WERI-Rb-1 (cell line): ENCODE measurements at places on chromosomes 4 and X.

DNA sequence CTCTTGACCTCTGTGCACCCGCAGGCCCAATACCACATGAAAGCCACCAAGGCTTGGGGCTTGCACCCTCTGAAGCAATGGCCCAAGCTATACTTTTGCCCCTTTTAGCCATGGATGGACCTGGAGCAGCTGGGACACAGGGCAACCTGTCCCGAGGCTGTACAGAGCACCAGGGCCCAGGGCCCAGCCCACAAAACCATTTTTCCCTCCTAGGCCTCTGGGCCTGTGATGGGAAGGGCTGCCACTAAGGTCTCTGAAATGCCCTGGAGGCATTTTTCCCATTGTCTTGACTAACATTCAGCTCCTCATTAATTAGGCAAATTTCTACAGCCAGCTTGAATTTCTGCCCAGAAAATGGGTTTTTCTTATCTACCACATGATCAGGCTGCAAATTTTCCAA lies 79.9 kb upstream of the GABRA3 start:
- DNase-seq, result no peak

DNA sequence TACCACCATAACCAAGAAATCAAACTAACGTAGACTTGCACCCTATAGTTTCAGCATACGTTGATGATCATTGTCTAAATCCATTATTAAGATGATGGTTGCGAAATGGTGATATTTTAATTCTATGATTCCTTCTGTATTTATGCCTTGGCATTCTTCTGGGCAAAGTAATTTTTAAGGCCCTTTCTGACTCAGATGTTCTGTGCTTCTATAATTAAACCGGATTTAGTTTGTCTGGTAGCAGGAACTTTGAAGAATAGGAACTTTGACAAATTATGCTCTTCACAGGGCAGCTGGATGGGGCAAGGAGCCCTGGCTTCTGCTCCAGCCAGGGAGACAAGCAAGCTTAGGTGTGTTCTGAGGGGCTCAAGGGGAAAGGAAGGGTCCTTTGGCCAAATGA lies 23.8 kb upstream of the PLAC1 start:
- DNase-seq, result no peak

DNA sequence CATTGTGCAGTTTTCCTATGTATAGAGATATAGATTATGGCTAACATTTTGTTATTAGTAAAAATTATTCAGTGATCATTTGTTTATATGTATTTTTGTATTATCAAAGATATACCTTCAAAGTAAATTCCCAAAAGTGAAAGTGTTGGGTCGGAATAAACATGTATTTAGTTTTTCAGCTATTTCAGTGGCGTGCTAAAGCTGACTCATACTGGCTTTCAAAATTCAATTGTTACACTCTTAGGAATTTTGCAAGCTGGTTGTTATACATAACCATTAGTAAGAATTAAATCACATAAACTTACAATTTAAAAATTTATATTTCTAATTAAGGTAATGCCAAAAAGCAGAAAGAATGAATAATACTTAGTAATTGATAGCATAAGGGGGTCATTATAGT lies 288.4 kb upstream of the NRK start:
- no peak for DNase-seq

GRCh38 chr4:182806259-182807252 lies 110.6 kb downstream of the DCTD start:
- DNase-seq, result peak; percentile 88

DNA sequence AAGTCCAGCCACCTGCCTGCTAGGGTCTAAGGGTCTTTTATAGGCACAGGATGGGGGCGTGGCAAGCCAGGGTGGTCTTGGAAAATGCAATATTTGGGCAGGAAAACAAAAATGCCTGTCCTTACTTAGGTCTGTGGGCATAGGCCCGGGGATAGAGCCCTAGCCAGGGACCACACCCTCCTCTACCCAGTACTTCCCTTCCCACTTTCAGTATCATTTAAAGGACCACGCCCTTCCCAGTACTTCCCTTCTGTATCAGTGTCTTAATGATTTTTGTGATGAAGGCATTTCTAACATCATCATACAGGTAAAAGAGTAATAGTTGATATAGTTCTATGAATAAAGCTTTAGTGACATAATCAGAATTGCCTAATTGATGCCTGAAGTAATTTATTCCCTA lies 11.4 kb downstream of the BANK1 start:
- no peak for DNase-seq

DNA sequence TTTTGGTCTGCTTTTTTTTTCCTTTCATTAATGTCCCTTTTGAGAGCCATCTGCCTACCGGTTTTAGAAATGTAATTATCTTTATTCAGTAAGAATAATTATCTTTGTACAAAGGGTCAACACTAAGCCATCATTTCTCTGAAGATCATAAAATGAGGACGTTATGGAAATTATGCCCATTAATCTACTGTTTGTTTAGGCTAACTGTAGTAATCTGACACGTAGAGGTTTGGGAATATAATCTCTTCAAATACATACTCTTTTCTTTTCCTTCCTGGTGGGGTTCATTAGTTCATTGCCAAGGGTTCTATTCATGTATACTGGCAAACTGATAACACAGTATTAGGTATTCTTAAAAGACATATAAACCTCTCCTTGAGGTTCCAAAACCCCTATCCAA lies 3.8 kb upstream of the HSD17B13 start:
- no peak for DNase-seq

DNA sequence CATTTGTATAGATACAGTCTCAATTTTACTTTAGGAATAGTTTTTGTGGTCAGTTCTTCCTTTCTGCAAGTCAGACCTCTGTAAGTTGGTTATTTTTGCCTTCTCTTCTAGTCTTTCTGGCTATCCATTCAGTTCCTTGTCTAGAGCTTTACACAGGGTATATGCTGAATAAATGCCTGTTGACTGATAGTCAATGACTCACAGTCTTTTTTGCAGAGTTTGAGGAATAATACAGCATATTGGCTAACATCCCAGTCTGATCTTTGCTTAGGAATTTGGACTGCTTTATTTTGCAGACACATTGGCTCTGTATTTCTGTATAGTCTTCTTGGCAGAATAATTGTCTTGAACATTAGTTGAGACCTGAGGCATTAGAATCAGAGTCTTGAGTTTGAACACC lies 132.4 kb downstream of the MAGEC1 start:
- DNase-seq, result no peak

GRCh38 chr4:16537926-16538325 lies 311.7 kb upstream of the TAPT1 start:
- DNase-seq, result no peak

GRCh38 chr4:48490680-48491513 lies 845 bp downstream of the ZAR1 start:
- no peak for DNase-seq

GRCh38 chrX:15617111-15617510 lies 16.4 kb upstream of the ACE2 start:
- no peak for DNase-seq

GRCh38 chr4:73208376-73208775 lies 50.2 kb downstream of the ANKRD17 start:
- DNase-seq, result no peak

- no peak for DNase-seq
Observed at GRCh38 chrX:131801911-131802310, 221.2 kb upstream of the STK26 start.

DNA sequence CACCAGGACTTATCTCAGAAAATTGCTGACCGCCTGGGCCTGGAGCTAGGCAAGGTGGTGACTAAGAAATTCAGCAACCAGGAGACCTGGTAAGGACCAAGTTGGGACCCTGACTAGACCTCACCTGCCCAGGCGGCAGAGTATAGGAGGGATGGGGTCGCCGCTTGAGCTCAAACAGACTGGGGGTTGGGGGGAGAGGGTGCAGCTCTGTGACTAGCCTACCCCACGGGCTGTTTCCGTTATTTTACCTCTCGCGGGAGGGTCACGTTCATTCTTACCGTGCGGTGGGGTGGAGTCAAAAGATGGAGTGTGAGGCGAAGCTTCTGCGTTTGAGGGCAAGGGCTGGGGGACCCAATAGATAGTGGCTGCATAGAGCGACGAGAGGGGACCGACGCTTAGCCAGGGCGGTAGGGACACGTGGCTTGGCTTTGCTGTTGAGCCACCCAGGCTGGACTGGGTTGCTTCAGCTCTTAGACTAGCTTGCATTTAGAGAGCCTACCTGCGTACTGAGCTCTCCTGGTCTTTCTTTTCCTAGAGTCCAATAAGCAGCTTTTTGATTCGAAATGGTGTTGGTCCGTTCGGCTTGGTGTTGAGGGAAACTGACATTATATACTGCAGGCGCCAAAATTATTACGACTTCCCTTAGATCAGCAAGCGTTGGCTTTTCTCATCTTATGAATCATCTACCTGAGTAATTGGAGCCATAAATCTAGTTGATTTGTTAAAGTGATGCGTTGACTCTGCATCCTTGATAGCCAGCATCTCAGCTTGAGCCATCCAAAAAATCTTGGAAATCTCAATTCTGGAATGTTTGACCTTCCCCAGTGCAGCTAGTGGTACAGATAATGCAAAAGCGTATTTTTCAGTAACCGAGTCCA lies 591 bp downstream of the PRPS1 start:
- peak; percentile 24 for DNase-seq

GRCh38 chr4:76897536-76898384 lies at the start of gene SOWAHB:
SOWAHB (minus strand) TSS chr4:76898144; CDS start chr4:76897849, 295 bp downstream.
- DNase-seq, result peak; percentile 33

DNA sequence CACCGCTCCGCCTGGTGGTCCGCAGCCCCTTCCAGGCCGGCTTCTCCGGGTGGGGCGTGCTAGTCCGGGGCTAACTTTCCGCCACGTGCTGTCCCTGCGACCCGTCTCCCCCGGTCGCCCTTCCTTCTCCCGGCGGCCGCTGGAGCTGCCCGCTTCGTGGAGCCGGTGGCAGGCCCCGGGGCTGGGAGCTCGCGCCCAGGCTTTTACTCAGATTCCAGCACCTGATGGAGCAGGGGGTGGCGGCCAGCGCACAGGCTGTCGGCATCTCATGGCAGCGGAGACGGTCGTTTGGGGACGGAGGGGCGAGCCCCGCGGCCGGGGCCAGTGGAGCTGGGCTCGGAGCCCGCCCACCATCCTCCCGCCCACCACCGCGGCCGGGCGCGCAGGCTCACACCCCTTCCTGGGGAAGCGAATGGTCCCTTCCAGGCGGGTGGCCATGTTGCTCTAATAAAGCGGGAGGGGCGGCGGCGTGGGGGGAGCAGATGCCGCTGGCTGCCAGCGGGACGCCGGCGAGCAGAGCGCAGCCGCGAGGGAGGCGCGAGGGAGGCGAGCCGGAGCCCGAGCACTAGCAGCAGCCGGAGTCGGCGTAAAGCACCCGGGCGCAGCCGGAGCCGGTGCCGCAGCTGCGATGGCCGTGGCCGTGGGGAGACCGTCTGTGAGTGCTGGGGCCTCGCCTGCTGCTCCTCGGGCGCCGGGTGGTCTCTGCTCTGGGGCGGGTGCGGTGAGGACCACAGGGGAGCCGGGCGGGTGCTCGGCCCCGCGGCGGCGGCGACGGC lies at the start of gene SEPTIN11:
TSS of gene SEPTIN11 (plus strand) at position 477 of the 776 bp plus-strand sequence. CDS start at position 629, 152 bp downstream.
- peak; percentile 95 for DNase-seq

- no peak for DNase-seq
Observed at GRCh38 chrX:25156323-25156722, 140.6 kb upstream of the ARX start.

DNA sequence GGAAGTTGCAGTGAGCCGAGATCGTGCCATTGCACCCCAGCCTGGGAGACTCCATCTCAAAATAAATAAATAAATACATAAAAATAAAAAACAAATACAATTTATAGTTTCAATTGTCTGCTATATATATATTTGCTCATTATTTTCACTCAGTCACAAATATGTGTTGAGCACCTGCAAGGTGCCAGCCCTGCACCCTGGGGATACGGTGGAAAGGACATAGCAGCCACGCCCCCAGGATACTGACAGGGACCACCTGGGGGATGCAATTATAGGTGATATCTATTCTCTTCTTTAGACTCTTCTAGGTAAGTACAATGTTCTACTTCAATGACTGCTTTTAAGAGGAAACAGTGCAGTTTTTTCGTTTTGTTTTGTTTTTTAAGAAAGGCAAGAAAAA lies 85.0 kb downstream of the JAKMIP1 start:
- DNase-seq, result no peak

DNA sequence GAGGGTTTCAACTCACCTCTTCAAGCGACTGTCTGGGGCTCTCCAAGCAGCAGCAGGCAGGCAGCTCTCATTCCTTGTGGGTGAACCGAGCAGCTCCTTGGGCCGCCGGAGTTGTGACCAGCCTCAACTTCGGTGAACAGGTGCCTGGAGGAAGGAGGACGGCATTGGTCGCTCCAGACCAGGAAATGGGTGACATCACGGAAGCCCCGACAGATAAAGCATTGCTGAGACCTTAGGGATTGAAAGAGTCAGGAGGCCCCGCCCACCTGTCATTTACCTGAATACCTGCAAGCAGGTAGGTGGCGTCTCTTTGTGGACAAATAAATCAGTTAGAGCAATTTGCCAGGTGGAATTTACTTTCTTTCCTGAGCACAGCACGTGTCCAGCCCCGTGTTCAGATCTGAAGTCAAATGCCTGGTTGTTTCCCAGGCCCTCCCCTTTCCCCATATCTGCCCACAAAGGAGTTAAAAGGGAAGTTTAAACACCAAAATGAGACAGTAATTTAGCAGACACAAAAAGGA lies at the start of gene LNX1:
TSS of gene LNX1 (minus strand) at position 115 of the 521 bp plus-strand sequence. CDS start 17,484 bp downstream, outside the sequence.
- DNase-seq, result no peak

DNA sequence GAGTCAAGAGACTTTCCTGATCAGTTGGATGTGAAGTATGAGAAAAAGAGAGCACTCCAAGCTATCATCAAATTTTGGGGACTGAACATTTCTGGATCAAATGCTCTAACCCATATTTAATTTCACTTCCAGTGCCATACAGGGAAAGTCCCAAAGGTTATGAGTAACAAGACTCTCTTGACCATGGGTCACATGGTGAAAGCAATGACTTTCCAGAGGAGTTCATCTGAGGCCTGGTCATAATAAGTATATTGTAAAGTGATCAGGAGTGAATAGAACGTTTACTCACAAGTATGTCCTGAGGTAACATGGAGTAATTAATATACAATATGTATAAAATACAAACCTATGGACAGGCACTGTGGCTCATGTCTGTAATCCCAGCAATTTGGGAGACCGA lies 40.7 kb upstream of the ARMCX5 start:
- no peak for DNase-seq

DNA sequence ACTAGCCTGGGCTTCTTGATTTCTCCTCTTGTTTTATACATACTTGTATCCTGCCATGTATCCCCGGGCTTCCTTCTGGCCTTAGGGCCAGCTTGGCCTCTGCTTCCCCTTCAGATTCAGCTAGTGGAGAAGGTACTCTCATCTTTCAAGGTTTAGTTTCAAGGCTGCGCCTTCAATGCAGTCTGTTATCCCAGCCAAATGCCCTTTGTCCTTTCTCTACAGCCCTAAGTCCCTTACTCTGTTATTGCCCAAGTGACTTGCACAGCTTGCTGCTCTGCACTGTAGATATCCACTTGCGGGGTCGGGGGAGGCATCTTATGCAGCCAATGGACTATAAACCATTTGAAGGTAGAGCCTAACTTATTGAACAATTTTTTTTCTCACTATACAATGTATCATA lies 357.5 kb downstream of the PPP1R2C start:
- no peak for DNase-seq
